ENCODE measurements at places on chromosomes 13 and 19. TPM values are rescaled to one million over a fixed set of nuclear protein-coding genes. Genes with fewer than 3 reads are reported as not detected.

The CBY2 gene
- not detected for total RNA-seq

The SMIM7 gene
- 97.1 TPM for total RNA-seq

The SELENOV gene
- total RNA-seq, result not detected

The CPAMD8 gene
- total RNA-seq, result not detected

The IGFLR1 gene
- 11.7 TPM for total RNA-seq

The FZR1 gene
- total RNA-seq, result 60.1 TPM

The CASP14 gene
- not detected for total RNA-seq

The UQCRFS1 gene
- 34.5 TPM for total RNA-seq

The DYRK1B gene
- 1.2 TPM for total RNA-seq

The PCP2 gene
- not detected for total RNA-seq

The ADM5 gene
- 1.2 TPM for total RNA-seq

The OVOL3 gene
- not detected for total RNA-seq

The POLD1 gene
- total RNA-seq, result 56.0 TPM

The CGB2 gene
- 0.26 TPM for total RNA-seq

The PRRG2 gene
- 0.38 TPM for total RNA-seq

The MYBPC2 gene
- total RNA-seq, result 0.11 TPM

The FBXW9 gene
- 8.7 TPM for total RNA-seq

The KIR2DL3 gene
- not detected for total RNA-seq
